ENCODE measurements at places on chromosomes 12 and 14.

DNA sequence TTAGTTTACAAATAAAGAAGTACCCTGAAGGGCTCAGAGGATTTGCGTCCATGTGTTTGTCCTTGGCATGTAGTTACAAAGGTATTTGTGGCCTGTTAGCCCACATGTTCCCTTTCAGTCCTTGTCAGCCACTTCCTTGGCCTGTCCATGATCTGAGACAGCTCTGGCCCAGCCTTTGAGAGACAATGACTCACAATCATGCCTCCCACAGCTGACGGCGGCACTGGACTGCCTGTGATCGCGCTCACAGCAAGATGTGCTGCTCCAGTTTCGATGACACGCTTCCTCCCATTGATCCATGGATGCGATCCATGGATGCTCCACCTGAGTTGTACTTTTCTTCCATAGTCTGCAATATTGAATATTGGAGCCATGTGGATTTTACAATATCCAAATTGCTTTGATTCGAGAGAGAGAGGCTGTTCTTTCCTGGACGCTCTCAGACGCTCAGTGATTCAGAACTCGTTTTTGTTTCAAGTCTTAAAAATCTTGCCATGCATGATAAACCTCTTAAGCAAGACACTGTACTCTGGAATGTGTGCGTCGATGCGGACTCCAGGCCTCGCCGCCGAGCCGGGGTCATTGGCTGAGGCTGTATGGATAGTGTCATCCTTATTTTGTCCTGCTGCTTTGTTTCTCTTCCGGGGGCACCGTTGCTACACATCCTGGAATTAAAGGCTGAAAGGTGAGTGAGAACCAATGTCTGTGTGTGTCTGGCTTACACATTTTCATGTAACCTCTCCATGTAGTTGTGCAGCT lies 220.1 kb downstream of the GLT1D1 start:
- DNase-seq, result no peak

- no peak for DNase-seq
Measured at GRCh38 chr12:128509170-128509569, 242.2 kb downstream of the TMEM132C start.

GRCh38 chr14:67010602-67011001 lies 178.6 kb upstream of the GARIN2 start:
- DNase-seq, result no peak

GRCh38 chr12:93379326-93379980 lies 1.7 kb downstream of the NUDT4 start:
- no peak for DNase-seq

DNA sequence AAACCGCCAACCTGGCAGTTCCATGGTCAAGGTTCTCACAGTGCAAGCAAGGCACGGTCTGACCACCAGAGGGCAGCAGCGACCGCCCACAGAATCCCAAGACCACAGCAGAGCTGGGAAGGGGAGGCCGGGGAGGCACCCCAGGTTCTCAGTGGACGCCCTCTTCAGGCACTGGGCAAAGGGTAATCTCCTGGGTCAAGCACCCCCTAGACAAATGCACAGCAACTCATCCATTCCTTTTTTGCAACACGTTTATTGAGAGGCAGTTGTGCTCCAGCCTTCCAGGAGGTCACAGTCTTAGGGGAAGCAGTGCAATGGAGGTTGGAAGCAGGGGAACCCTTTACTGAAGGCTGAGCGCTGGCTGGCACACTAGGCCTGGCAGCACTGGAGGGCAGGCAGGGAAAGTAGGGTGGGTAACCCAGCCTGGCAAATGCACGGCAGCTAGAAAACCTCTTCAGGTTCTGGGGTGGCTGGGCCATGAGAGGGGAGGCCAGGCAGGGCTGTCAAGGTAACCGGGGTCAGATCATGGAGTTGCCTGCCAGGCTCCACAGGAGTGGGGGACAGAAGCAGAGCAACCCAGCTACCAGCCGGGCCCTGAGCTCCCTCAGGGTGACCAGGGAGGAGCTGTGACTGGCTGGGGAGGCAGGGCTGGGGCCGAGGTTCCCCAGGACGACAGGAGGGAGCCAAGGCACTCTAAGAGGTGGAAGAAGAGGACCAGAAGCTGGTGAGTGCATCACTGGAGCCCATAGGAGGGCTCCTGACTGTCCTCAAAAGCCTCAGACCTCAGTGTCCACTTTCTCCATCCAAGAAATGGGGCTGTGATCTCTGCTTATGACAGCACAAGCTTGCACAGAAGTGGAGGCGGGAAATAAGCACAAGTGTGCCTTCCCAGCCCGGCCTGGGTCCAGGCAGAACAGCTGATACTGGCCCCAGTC lies 1.8 kb upstream of the RHOF start:
- no peak for DNase-seq
